ENCODE measurements at places on chromosomes 11 and 22.

DNA sequence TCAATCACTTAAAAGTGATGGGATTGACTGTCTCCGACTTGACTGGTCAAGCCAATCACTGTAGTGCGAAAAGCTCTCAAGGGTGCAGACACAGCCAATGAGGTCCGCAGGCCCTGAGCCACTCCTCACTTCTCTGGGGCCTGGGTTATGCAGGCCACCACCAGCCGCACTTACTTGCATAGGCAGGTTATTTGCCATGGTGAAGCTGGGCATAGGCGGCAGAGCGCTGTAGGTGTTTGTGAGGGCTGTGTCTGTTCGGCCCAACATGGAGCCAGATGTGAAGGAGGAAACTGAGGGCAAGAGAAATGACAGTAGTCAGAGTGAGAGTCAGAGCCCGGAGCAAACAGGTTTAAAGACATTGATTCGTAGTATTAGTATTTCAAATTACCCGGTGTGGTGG lies 17.9 kb downstream of the PAX6 start:
- DNase-seq: no peak

DNA sequence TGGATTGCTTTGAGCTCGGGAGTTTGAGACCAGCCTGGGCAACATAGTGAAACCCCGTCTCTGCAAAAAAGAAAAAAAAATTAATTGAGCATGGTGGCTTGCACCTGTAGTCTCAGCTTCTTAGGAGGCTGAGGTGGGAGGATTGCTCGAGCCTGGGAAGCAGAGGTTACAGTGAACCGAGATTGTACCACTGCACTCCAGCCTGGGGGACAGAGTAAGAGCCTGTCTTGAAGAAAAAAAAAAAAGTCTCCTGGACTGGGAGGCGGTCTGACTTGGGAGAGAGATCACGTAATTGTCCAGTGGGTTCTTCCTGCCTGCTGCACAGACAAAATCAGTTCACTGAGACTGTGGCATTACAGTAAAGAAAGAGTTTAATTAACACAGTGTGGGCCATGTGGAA lies 3.1 kb upstream of the MTCH2 start:
- no peak for DNase-seq

DNA sequence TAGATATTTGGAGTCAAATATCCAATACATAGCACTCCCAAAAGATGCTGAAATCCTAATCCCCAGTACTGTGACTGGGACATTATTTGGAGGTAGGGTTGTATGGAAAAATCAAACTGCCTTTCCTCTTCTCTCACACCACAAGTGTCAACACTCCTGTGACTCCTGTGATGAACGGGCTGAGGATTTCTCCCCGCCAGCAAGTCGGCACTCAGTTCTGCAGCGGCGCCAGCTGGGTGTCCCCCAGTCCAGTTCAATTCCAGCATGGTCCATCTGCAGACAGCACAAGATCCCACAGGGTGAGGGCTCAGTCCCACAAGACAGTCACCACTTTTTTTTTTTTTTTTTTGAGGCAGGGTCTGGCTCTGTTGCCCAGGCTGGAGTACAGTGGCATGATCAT lies 4.3 kb upstream of the PARVB start:
- no peak for DNase-seq

- DNase-seq: no peak
These were observed 336.8 kb downstream of the KCNA4 start for GRCh38 chr11:29679996-29680395.

DNA sequence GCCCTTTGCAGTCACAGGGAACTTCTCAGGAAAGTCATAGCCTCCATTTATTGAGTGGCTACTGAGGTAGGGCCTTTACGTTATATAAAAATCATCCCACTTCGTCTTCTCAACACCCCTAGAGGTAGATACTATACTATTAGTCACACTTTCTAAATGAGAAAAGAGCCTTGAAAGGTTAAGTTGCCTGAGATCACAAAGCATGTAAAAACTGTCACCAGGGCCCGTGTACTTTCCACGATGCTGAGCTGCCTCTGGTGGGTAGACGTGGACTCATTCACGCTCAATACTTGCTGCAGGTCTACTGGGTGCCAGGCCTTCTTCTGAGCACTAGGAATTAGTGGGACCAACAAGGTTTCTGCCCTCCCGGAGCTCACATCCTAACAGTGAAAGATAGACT lies 16.3 kb downstream of the CHRDL2 start:
- no peak for DNase-seq

GRCh38 chr11:44627911-44628729 lies 62.7 kb downstream of the CD82 start:
- DNase-seq: no peak

DNA sequence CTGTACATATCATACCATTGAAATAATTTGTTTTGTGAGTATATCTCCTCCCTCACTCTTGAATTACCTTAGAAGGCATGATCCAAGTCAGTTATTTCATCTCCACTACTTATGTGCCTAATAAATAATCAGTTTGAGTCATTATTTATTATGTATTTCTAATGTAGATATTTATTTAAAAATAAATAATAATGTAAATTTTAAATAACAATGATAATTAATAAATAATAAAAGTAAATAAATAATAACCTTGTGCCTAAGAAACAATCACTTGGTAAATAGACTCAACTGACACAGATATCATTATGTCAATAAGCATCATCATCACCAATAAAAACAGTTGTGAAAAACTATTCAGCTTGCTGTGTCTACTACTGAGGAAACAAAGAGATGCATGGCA lies 213.8 kb downstream of the CNTN5 start:
- no peak for DNase-seq

GRCh38 chr11:26914968-26915367 lies 78.9 kb upstream of the FIBIN start:
- DNase-seq: peak; percentile 97

GRCh38 chr11:77799338-77799737 lies 21.2 kb downstream of the RSF1 start:
- DNase-seq: no peak

GRCh38 chr11:103622296-103622695 lies 414.1 kb upstream of the DDI1 start:
- no peak for DNase-seq

DNA sequence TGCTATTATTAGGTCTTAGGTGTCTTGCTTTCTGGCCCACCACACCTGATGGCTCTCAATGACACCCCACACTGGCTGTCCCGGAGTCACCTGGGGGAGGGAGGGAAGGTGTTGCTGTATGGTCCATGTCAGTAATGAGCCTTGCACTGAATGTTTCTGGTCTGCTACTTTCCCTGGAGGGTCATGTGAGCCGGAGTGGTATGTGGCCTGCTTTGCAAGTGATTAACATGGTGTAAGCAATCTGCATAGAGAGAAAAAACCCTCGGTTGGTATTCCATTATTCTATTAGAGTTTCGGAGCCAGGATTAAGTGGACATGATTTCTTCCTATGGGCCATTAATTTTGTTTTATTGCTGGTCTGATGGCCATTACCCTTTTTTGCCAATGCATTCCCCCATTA lies 63.9 kb downstream of the PKNOX2 start:
- DNase-seq: no peak

DNA sequence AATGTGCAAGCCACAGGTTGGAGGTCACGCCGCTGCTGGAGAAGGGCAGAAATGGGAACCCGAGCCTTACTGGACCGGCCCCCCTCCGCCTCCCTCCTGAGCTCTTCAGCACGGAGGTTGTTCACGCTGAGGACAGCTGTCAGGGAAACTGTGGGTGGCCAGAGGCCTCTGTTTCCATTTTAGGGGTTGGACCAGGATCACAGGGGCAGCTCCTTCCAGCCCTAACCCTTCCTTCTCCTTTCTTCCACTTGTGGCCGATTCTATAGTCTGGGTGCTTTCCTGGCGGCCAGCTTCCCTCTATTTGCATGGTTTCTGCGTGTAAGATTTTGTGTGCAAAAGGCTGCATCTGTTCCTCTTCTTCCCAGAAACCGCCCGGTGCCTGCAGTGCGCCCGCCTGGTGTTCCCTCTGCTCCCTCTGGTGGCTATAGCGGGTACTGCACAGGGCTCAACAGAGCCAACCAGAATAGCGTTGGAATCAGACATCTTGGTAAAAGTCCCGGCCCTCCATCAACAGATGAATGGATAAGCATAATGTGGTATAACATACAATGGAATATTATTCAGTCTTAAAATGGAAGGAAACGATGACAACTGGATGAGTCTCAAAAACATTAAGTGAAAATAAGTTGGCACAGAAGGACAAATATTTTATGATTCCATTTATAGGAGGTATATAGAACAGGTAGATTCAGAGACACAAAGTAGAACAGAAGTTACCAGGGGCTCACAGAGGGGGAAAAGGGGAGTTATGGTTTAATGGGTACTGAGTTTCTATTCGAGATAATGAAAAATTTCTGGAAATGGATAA lies 8.4 kb upstream of the SLC22A8 start:
- peak; percentile 54 for DNase-seq

GRCh38 chr11:72556433-72556832 lies 117.8 kb downstream of the PDE2A start:
- DNase-seq: no peak

- DNase-seq: no peak
These were observed 4.2 kb upstream of the OSM start for GRCh38 chr22:30270832-30271231.

- no peak for DNase-seq
These were observed 382.2 kb upstream of the ANO5 start for GRCh38 chr11:21810650-21811049.

GRCh38 chr22:32574411-32574810 lies 99.8 kb downstream of the FBXO7 start:
- no peak for DNase-seq

DNA sequence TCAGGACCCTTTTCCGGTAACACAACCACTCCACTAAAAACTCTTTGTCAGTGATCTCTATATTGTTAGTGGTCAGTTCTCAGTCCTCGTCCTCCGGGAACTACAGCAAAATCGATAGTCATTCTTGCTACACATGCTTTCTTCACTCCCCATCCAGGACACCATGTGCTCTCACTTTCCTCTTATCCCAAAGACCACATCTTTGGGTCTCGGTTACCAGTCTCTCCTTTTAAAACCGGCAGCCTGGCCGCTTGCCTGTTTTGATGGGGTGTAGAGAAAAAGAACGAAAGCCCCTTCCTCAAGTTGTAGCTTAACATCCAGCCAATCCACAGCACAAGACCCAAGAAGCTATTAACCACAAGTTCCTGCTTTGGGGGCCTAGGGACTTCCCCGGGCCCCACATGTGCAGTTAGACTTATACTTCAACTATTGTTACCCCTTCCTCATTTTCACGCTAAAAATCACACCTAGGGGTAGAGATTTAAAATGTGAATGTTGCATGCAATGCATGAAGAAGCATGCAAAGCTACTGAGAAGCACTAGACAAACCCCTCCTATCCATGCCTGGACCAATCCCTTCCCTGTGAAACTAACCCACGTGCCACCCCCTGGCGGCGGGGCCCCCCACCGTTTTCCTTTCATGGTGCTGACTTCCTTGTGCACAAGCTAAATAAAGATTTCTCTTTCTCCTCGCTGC lies 1.5 kb upstream of the TOLLIP start:
- no peak for DNase-seq

- no peak for DNase-seq
These were observed 7.7 kb downstream of the CREB3L1 start for GRCh38 chr11:46285173-46285572.
